T-helper 22 cell (primary cell): ENCODE measurements at places on chromosomes 11 and 22.

DNA sequence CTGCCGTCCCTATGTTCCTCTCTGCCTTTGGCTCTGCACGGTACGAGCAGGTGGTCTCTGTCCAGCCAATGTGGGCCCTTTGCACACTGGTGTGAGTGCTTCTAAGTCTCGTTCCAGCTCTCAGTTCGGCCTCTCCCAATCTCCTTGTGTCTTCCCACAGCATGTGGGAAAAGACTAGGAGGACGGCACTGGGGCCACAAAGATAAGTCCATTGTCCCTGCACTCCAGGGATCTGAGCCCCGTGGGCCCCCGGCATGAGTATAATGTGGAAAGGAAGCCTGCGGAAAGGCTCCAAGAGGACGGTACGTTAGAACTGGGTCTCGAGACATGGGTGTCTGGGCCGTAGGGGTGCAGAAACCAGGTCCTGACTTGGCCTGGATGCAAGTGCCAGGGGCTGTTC lies 16.4 kb downstream of the MYEOV start:
- no peak for DNase-seq

- DNase-seq = no peak
Measured at GRCh38 chr11:85745626-85746025, 59.6 kb upstream of the CCDC89 start.

GRCh38 chr11:10450462-10451425 lies 4.3 kb upstream of the AMPD3 start:
- no peak for DNase-seq

- DNase-seq = no peak
Measured at GRCh38 chr11:63549411-63549810, 12.8 kb downstream of the PLAAT4 start.

- no peak for DNase-seq
Measured at GRCh38 chr22:44578516-44579230, 80.6 kb upstream of the RTL6 start.

- no peak for DNase-seq
Measured at GRCh38 chr11:115894176-115894575, 390.0 kb upstream of the CADM1 start.
